ENCODE measurements at places on chromosomes 16 and 17.

DNA sequence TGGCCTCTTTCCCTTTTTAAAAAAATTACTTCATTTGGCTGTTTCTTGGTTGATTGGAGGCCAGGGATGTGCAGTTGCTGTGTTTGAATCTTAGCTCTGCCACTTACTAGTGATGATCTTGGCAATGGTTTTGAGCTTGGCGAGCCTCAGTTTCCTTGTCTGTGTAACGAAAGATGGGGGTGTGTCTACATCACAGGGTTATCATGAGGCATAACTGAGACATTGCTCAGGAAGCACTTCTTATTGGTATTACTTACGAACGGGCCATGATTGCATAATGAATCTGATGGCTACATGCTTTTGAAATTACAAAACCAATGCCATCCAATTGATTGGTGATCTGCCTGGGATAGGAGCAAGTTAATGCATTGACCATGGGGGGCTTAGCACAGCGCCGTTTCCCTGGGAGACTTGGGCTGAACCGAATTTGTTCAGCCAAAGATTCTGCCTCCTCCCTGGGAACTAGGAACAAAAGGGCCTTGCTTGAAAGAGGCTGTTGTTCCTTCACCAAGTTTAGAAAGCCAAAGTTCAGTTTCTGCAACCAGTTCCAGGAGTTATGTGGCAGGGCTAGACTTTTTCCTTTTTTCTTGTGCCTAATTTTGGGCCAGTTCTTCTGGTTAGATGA lies 21.9 kb downstream of the CMIP start:
- no peak for DNase-seq

DNA sequence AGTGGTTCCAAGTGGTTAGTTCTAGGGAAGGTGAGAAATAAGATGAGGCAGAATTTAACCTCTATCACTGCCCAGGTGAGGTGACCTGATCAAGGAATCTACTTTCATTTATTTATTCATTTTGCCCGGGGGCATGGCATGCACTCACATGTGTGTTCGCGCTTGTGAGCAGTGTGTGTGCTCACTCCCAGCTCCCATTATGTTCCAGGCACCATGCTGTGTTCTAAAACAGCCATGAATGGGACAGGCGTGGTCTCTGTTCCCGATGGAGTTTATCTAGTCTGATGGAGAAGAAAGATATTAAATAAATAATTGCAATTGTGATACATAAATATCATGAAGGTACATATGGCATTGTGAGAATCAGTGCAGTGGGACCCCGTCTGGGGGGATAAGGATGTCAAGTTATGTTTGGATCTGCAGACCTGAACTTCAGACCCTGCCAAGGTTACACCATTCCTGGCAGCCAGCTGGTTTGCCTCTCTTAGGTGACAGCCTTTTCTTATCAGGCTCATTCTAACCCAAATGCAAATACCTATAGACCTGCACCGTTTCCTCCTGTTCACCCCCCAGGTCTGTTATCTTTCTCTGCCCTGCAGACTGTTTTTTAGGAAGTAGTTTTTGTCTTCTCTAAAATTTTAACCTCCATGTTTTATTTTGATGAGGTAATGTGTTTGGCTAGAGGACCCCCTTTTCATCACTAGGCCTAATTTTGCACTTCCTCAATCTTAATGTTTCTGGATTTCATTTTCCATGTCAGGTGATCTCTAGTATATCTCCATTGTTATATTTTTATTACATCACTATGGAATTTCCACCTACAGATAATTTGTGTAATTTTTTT lies 11.8 kb downstream of the CYB5B start:
- no peak for DNase-seq

- no peak for DNase-seq
Measured at GRCh38 chr16:77833921-77834634, 45.7 kb downstream of the VAT1L start.

DNA sequence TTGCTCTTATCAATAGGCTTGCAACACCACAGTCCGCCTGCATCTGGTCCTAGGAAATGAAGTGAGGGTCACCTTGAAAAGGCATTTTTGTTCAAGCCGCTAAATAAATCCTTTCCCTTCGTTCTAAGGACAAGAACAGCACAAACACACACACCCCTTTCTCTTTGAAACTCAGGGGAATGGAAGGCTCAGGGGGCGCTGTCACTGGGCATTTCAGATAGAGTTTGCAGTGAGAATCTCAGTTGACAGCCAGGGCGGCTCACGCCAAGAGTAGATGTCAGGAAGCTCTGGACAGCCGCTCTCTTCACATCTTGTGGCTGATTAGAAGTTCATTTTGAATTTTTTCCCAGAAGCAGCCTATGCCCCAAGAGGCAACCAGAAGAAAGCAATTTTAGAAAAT lies 39.8 kb downstream of the ABAT start:
- no peak for DNase-seq

DNA sequence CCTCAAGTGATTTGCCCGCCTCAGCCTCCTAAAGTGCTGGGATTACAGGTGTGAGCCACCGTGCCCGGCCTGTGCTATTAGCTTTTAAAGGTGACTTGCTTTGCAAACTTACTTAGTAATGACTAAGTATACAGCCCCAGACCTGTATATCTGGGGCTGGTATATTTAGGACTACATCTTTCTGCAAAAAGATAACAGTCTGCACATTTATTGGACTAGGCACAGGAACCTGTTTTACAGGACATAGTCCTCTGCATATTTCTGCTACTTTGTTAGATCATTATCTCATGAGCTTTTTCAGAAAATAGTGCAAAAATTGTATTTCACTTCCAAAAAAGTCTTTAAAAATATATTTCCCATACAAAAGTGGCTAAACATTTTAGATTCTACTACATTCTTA lies 1.3 kb downstream of the KRT24 start:
- DNase-seq: no peak

DNA sequence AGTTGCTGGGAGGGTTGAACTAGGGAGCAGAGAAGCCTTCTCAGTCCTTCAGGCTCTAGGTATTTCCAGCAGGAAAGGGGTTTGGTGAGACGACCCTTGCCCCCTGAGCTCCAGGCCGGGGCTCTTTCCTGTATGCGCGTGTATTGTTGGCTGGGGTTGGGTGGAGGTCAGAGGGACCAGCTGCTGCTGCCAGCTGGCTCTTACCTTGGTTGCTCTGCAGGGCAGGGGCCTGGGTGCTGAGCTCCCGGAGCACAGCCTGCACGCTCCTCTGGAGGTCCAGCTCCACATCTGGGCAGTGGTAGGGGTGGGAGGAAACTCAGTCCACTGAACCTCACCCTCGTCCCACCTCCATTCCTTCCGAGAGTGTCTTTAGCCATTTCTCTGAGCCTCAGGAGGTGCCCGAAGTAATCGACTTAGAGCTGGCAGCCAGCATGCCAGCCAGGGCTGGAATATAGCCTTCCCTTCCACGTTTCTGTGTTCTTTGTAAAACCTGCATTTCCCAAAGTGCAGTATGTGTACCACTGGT lies 28.0 kb downstream of the PIK3R6 start:
- DNase-seq: no peak

GRCh38 chr16:5516115-5516514 lies 418.5 kb upstream of the EEF2KMT start:
- no peak for DNase-seq

- no peak for DNase-seq
Measured at GRCh38 chr17:43750153-43750552, 8.4 kb downstream of the SOST start.

- DNase-seq: no peak
Measured at GRCh38 chr16:83438326-83438725, 369.5 kb upstream of the HSBP1 start.

GRCh38 chr17:80359422-80360110 lies 55.4 kb upstream of the ENDOV start:
- DNase-seq: no peak

DNA sequence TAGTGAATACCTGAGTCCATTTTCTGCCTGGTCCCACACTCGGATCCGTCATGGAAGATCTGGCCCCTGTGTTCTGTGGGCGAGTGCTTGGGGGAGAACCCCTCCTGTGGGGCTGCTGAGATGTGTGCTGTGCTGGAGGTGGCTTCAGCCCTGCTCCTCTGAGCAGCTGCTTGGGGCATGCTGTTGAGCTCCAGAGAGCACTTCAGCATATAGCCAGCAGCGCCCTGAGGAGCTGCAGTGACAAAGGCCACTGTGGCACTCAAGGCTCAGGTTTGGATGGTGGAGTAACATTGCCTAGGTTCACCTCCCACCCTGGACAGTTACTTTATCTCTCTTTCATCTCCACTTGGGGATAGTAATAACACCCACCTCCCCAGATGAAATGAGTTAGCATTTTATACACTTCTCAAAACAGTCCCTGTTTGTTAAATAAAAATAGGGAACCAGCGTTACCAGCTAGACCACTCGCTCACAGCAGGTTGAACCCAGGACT lies 75.3 kb downstream of the KSR1 start:
- no peak for DNase-seq

- DNase-seq: no peak
Measured at GRCh38 chr16:17345043-17345442, 125.7 kb downstream of the XYLT1 start.

DNA sequence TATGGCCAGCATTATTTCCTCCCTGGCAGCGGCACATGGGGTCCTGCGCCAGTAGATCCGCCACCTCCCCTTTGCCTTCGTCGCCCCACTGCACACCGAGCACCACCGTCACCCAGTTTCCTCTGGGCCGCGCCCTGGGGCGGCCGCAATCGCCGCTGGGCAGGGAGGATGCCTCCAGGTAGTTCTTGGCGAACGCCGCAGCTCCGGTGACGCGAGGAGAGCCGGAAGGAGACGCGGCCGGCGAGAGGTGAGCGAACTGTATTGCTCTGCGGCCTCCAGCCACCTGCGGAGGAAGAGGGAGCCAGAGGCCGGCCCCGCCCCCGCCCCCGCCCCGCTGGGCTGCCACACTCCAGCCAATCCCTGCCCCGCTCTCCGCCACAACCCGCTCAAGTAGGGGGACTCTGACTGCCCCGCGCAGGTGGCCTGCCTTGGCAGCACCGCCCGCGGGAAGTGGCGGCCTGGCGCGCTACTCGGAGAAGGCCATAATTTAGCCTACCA lies 11.8 kb upstream of the SLFN13 start:
- peak; percentile 42 for DNase-seq

DNA sequence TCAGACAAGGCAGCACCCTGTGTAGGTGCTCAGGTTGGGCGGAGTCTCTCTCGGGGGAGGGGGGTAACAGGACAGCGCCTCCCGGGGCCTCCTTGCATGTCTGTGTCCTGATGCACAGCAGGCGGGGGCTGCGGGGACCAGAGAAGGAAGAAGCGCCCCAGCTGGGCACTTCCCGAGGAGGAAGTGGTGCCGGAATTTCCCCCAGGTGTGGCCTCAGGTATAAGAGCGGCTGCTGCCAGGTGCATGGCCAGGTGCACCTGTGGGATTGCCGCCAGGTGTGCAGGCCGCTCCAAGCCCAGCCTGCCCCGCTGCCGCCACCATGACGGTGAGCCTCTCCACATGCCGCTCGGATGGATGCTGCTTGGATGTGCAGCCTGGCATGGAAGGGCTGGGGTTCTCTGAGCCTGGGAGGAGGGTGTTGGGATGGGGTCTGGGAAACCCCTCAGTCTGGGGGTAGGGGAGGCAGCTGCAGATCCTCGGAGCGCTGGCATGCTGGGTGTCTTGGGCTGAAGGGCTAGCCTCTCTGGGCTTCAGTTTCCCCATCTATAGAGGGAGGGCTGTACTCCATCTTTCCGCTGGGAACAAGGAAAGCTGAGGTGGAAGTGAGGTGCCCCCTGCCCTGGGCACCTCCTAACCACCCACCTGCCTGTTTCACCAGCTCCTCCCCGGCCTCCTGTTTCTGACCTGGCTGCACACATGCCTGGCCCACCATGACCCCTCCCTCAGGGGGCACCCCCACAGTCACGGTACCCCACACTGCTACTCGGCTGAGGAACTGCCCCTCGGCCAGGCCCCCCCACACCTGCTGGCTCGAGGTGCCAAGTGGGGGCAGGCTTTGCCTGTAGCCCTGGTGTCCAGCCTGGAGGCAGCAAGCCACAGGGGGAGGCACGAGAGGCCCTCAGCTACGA lies at the start of gene IL17C:
Gene IL17C (plus strand): TSS at position 250 of the 908 bp plus-strand sequence. CDS start 70 bp downstream, at position 320.
- DNase-seq: no peak

- no peak for DNase-seq
Measured at GRCh38 chr16:53085369-53085843, 30.6 kb downstream of the CHD9 start.

GRCh38 chr16:79484237-79484636 lies 116.3 kb downstream of the MAF start:
- no peak for DNase-seq

DNA sequence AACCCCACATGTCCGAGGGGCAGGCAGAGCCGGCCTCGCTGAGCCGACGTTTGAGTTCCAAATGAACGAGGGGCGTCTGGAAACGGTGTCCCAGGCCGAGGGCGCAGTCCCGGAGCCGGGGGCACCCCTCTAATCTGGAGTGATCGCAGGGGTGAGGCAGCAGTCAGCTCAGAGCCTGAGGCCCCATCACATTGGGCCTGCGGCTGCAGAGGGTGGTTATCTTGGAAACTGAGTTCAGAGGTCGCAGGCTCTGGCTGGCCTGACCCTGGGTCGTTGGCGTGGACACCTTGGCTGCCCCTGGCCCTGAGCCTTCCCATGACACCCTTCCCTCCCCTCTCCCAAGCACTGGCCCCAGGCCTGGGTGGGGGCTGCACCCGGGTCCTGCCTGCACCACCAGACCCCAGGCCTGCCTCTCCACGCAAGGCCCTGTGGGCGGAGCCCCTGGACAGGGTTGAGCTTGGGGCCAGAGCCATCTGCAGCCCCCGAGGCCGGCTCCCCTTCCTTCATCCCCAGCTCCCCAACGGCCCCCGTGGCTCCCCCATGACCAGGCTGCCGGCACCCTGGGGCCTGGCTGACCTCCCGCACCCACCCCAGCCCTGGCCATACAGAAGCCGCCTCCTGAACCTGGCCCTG lies 45.6 kb downstream of the ZFPM1 start:
- DNase-seq: no peak

DNA sequence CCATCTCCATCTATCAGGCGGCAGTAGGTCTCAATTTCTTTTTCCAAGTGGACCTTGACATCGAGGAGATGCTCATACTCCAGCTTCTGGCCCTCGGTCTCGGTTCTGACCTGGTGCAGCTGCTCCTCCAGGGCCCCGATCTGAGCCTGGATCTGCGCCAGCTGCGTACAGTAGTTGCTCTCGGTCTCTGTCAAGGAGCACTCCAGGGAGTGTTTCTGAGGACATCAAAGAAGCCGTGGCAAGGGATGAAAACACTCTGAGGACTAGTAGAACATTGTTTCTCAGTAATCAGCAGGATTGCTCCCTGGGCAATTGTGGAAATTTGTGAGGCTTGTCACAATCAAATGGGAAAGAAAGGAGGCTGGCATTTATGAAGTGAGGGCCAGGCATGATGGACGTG lies 5.9 kb downstream of the KRT28 start:
- no peak for DNase-seq

DNA sequence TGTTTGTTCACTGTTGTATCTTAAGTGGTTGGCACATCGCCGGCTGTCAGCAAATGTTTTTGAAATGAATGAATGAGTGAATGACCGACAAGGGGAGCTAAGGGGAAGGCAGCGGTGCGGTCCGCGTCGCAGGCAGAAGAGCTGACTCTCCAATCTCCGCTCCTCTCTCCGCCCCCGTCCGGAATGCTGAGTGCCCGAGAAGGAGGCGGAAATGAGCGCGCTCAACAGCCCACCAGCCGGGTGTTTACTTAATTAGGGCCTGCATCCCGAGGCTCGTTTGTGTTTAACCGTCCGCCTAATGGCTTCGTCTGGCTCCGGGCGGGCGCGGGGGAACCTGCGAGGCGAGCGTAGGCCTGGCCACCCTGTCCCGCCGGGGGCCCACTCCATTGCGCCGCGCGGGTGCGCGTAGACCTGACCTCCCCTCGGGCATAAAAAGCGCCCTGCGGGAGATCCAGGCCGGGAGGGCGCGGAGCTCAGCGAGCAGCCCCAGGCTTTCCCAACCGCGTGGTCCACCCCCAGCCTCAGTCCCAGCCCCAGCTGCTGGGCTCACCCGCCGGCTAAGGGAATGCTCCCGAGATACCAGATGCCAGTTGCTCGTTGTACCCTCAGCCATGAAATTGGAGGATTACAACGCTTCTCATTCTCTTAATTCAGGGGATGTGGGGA lies 2.5 kb upstream of the CDH3 start:
- DNase-seq: no peak

Data from HuH-7 (cell line).